ENCODE measurements at places on chromosomes 7 and 10. TPM values are rescaled to one million over a fixed set of nuclear protein-coding genes. Genes with fewer than 3 reads are reported as not detected.

CC2D2B gene
- total RNA-seq = 0.87 TPM

CBLL1 gene
- 19.2 TPM for total RNA-seq

PRPS1L1 gene
- not detected for total RNA-seq

IFIT1B gene
- total RNA-seq = not detected

HYCC1 gene
- 8.0 TPM for total RNA-seq

C7orf57 gene
- not detected for total RNA-seq

DNA sequence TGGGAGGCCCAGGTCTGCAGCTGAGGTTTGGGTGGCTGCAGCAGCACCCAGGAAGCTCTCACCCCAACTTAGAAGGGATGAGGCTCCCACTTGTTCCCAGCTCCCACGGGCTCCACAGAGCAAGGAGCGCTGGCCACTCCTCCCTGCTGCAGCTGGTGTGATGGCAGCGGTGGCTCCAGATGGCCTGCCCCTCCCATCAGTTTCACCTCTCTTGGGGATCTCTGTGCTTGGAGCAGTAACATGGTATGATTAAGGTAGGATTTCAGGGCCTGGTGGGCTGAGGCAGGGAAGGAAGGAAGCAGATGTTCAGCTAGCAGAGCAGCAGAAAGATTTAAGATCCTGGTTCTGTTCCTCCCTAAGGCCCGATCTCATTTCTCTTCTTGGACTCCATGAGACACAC is 66.8 kb upstream of the KIF5B start:
- no peak for DNase-seq

DNA sequence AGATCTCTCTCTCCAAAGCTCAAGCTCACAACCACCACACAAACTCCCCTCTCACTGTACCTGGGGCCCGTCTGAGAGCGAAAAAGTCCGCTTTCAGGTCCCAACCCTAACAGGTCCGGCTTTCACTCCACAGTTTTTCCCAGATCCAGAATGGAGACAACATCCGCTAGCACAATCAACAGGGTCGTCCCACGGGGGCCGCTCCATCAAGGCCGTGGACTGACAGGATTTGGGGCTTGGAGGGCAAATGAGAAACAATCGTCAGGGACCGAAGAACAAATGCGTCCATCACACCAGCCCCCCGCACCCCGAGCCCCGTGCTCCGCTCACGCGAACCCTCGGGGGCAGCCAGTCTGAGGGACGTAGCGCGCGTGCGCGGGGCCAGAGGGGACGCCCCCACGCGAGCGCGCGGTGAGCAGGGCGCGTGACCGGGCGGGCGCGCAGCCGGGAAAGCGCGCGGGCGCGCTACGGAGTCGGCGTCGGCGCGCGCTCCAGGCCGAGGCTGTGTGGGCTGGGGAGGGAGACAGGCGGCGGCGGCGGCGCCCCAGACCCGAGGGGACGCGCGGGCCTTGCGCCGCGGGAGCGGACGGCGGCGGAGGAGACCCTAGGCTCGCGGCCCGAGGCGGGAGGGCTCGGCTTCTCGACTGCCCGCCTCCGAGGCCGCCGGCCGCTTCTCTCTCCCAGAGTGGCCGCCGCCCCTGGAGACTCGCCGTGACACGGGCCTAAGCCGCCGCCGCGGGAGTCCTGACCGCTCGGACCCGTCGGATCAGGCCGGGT is at the start of gene SLK:
SLK (plus strand) TSS at position 470 of the 777 bp plus-strand sequence. CDS start 606 bp downstream, outside the sequence.
- DNase-seq = peak; percentile 73

DNA sequence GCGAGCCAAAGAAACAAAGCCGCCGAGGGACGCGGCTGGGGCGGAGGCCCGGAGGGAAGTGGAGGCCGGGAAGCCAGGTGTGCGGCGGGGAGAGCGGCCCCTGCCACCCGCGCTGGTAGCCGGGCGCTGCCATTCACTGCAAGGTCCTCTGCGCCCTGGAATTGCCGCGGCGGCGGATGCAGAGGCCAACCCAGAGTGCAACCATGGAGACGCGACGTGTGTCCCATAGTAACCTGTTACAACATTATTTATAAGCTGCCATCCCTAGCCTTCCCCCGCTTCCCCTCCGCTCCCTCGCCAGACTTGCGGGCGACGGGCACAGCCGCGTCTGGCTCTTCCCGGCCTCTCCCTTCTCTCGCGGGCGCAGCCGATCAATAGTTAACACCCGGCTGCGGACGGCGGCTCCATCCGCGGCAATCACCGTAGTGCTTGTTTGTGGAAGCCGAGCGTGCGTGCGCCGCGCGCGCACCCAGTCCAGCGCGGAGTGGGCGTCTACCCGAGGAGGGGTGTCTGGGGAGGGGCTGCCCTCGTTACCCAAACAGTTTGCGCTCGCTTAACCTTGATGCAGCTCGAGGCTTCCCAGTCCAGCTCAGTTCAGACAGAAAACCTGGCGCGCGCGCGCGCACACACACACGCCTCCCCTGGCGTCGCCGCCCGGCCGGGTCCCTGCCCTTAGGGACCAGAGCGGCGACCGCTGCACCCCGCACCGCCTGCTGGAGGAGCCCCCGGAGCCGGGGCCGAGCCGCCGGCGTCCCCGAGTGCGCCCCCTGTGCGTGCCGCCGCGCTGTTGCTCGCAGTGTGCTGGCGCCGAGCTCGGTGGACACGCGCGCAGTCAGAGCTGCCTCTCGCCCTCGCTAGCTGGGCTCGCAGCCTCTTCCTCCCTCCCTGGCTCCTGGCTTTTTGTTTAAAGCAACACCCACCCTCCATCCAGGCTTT is 165.4 kb upstream of the DPP6 start:
- no peak for DNase-seq

All from left colon (tissue), 2 donors.